Activated CD4-positive, alpha-beta memory T cell treated with anti-CD3 and anti-CD28 coated beads for 36 hours (primary cell): ENCODE measurements at places on chromosomes 3 and 15. TPM values are rescaled to one million over a fixed set of nuclear protein-coding genes. Genes with fewer than 3 reads are reported as not detected.

CFAP100 gene
- not detected for total RNA-seq

DNA sequence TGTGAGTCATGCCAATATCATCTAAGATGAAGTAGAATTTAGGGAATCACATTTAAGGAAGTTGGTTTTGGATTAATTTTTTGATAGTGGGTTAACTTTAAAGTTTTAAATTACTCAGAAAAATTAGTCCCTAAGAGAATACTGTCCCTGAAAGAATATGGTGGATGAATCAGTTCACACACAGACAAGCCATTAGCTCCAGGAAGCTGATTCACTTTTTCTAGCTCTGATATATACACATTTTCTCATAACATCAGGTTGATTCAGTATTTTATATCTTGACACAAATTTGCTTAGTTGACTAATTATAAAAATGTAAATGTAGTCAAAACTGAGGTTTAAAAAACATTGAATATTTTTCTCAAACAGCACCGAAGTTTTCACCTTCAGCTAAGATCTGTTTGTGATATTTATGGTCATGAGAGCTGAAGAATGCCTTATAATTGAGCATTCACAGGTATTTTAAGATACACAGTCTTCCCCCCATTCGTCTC, 55.1 kb downstream of the MYH15 start:
- no peak for DNase-seq

- no peak for DNase-seq
Measured at GRCh38 chr15:96307856-96308394, 22.6 kb upstream of the NR2F2 start.

GRCh38 chr3:56192001-56192400, 276.3 kb downstream of the ERC2 start:
- DNase-seq = no peak

GRCh38 chr15:96326328-96327154, 4.0 kb upstream of the NR2F2 start:
- DNase-seq = no peak
